ENCODE measurements at places on chromosomes 5 and 9.

GRCh38 chr9:133362359-133363044 is 6.2 kb downstream of the SURF2 start:
- DNase-seq: no peak

DNA sequence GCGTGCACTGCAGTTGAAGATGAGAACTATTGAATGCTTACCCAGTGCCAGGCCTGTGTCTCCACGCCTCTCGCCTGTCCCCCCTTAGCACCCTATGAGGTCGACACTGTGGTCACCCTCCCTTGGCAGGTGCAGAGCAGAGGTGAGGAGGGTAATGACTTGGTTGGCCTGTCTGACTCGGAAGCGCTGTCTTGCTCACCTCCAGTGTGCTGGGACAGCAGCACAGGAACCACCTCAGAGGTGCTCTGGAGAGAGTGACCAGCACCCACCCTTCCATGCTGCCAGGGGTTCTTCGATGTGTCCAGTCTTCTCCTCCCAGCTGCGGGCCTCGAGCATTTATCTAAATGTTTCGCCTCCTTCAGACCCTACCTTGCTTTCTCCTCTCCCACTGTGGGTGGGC is 178.3 kb upstream of the IRX2 start:
- no peak for DNase-seq

- no peak for DNase-seq
Measured at GRCh38 chr5:73780302-73781080, 154.5 kb downstream of the ARHGEF28 start.

GRCh38 chr9:98656511-98656910 is 52.2 kb downstream of the GABBR2 start:
- no peak for DNase-seq

GRCh38 chr9:6096821-6097220 is 81.4 kb upstream of the RANBP6 start:
- DNase-seq: no peak

GRCh38 chr9:71364186-71364955 is 242.9 kb upstream of the TRPM3 start:
- DNase-seq: no peak

All from stimulated activated CD4-positive, alpha-beta T cell treated with anti-CD3 and anti-CD28 coated beads, Interleukin-15, amount 100 ng/mL, for 1 hour (primary cell).